ENCODE measurements at places on chromosomes 3 and 15.

DNA sequence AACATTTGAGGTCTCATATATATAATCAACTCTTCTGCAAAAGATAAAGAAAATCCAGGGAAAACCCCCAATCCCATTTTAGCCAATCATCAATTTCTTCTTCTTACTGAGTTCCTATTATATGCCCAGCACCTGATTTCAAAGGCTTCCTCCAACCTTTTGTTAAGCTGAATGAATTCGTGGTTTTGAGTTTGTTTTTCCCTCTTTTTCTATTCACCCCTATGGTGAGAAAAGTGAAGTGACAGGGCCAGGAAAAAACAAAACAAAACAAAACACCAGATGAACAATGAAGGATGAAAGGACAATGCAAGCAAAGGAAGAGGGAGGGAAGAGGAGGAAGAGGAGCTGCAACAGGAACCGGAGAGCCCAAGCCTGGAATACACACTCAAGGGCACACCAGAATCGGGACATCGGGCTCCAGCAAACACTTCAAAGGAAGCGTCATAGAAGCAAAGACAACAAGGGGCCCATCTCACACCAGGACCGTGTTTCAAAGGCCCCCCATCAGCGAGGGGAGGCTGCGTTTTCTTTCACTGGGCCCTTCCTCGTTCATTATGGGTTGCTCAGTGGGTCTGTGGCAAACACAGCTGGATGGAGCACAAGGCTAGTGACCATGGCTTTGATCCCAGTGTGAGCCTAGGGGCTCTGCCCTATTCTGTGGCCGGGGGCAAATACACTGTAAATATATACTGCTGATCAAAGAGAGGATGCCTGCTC lies 50.2 kb downstream of the VGLL4 start:
- H3K4me1 ChIP-seq: peaks cover 17% of the 10 kb centered on the region
- H3K4me3 ChIP-seq: no peak overlapping the region
- no peaks in the 10 kb centered on the region for H3K27me3 ChIP-seq
- H3K27ac ChIP-seq: no peak overlapping the region

DNA sequence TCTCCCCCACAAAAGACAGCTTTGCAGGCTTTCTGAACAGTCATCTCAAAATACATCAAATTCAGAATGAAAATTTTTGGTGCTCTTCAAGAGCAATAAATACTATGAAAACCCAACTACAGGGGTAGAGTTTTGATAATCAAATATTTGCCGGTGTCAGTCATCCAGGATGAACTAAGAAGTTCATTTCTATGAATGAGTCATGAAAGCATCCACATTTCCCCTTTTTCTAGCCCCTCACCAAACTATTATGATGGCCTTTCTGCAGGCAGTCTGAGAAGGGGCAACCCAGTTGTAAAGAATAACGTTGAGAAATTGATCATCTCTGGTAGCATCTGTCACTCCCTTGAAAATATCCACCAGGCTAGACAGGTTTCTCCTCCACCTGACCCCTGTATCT lies 3.1 kb upstream of the LPCAT4 start:
- peaks cover 14% of the 10 kb centered on the region for H3K4me1 ChIP-seq
- no peak overlapping the region for H3K4me3 ChIP-seq

GRCh38 chr15:72195101-72195511 lies 2.5 kb downstream of the GRAMD2A start:
- H3K27me3 ChIP-seq: peaks cover 34% of the 10 kb centered on the region
- H3K27ac ChIP-seq: no peak overlapping the region
- H3K4me3 ChIP-seq: no peak overlapping the region
- H3K36me3 ChIP-seq: peaks cover 19% of the 10 kb centered on the region
- H3K4me1 ChIP-seq: peaks cover 6% of the 10 kb centered on the region

DNA sequence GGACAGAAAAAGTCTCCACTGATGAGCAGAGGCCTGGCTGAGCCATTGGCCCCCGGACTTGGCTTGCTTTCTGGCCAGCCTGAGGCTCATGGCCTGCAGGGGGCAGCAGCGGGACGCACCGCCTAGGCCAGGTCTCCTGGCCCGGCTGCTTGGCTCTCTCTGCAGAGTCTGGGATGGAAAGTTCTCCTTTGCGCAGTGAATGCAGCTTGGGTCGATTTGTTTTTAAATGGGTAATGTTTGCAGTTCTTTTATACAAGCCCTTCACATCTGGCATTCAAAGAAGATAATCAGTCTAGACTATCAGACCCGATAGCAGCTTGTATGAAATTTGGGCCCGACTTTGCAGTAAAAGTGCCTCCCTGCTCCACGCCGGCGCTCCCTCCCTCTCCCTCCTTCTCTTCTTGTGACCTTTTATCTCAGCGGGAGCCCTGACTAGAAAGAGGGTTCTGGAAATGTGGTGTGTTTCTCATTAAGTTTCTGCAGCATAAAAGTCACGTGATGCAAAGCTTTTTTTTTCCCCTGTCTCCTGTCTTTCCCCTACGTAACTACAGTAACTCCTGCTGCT lies 59.9 kb downstream of the ZNF621 start:
- H3K4me3 ChIP-seq: no peak overlapping the region
- no peak overlapping the region for H3K27ac ChIP-seq
- peak; percentile 85 for DNase-seq

GRCh38 chr3:188431553-188431952 lies 277.6 kb downstream of the LPP start:
- no peak for DNase-seq
- H3K4me1 ChIP-seq: peaks cover 32% of the 10 kb centered on the region
- no peak overlapping the region for H3K27ac ChIP-seq
- H3K4me3 ChIP-seq: no peak overlapping the region
- peaks cover 39% of the 10 kb centered on the region for H3K36me3 ChIP-seq

- peaks cover 5% of the 10 kb centered on the region for H3K4me1 ChIP-seq
- no peak for DNase-seq
These were observed 60.5 kb downstream of the HCN4 start for GRCh38 chr15:73308305-73308704.

DNA sequence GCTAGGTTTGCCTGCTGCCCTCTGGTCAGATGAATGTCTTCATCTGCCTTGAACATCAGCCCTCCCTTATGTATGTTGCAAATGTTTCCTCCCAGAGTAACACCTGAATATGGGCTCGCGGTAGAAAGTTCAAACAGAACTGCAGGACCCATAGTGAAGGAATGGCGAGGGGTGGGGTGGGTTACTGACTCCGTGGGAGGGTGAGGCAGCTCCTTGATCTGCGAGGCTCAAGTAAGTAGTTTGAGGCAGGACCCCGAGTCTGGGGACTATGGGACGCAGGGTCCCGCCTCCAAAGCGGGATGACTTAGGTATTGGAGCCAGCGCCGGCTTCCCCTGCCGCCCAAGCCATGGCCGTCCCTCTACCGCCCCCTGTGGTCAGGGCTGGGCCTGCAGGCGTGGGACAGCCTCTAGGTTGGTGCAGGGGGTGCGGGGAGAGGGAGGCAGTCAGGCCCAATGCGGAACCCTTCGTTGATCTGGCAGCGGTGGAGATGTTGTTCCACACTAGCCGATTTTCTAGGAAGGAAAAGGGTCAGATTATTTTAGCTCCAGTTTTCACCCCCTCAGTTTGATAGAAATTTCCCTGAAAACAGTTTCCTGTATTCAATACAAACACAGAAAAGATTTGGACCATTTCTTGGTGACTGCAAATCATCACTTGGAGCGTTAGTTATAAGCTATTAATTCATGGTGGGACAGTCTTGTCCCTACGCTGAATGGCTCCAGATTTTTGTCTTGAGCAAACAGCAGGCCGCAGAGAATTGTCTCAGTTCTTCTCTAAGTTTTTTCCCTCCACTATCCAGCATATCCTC lies 72.3 kb downstream of the CORO2B start:
- DNase-seq: peak; percentile 68
- no peak overlapping the region for H3K27ac ChIP-seq
- no peaks in the 10 kb centered on the region for H3K4me1 ChIP-seq
- H3K36me3 ChIP-seq: no peaks in the 10 kb centered on the region
- no peak overlapping the region for H3K4me3 ChIP-seq

DNA sequence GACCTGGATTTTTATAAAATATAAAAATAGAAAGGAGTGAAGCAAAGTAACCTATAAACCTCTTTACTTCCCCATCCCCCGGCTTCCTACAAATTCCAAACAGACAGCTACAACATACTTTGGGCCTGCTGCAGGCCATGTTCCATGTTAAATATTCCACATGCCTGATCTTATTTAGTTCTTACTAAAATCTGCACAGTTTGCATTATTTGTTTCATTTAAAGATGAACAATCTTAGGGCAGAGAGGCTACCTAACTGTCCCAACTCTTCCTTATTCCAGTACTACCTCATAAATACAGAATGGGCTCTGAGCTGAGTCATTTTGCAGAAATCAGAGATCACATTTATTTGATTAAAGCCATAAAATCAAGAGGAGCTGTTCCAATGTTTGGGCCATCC lies 665.0 kb downstream of the PDCD6IP start:
- H3K4me3 ChIP-seq: no peak overlapping the region
- no peak for DNase-seq
- H3K4me1 ChIP-seq: no peaks in the 10 kb centered on the region
- H3K27ac ChIP-seq: no peak overlapping the region
- H3K27me3 ChIP-seq: no peaks in the 10 kb centered on the region
- H3K36me3 ChIP-seq: no peaks in the 10 kb centered on the region

- H3K27me3 ChIP-seq: no peaks in the 10 kb centered on the region
- no peaks in the 10 kb centered on the region for H3K4me1 ChIP-seq
- no peaks in the 10 kb centered on the region for H3K36me3 ChIP-seq
- no peak for DNase-seq
- H3K27ac ChIP-seq: no peak overlapping the region
- no peak overlapping the region for H3K4me3 ChIP-seq
These were observed 644.2 kb downstream of the MCTP2 start for GRCh38 chr15:94875550-94875949.
